ENCODE measurements at places on chromosomes 3 and 15.

DNA sequence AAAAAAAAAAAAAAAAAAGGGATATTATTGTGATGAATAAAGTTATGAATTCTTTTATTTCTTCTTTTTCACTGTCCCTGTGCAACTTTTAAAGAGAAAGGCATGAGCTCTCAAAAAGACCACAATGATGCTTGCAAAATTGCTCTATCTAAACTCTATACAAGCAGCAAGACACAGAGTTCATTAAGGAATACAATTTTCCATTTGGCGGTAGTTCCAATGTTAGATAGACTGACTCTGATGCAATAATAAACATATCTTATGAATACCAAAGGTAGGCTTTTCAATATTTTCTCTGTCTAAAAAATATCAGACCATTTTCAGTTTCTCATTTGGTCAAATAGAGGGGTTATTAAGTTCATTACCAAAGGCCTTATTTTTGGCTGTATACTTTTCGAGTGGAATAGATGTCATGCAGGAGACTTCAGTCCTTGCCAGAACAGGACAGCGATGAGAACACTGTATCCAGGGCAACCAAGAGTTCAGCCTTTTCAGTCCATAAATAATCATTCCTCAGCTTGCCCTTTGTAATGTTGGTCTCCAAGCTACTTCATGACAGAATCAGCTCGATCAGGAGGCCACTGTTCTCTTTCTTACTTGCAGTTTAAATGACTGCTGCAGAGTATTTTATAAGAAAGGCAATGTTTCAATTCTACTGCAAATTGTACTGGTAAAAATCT lies 162.9 kb upstream of the FAM3D start:
- peak; percentile 2 for DNase-seq

GRCh38 chr3:58620421-58620820 lies 43.2 kb upstream of the FAM107A start:
- no peak for DNase-seq

DNA sequence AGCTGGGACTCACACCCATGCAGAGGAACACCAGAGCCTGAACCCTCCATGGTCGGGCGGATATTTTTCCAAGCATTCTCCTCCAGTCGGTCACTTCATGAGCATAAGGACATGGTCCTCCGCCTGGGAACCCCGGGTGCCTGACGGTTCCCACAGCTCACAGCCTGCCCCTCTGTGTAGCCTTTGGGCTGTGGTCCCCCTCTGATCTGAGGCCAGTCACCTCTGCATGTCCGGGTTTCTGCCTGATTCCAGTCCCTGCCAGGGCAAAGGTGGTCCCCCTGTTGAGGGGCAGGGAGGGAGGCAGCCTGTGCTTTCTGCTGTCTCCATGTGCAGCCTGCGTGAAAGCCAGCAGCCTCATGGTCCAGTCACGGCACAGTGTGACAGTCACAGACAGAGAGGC lies 76.6 kb upstream of the KLF13 start:
- DNase-seq, result no peak

GRCh38 chr3:13189639-13190377 lies 116.6 kb upstream of the IQSEC1 start:
- DNase-seq, result peak; percentile 20

DNA sequence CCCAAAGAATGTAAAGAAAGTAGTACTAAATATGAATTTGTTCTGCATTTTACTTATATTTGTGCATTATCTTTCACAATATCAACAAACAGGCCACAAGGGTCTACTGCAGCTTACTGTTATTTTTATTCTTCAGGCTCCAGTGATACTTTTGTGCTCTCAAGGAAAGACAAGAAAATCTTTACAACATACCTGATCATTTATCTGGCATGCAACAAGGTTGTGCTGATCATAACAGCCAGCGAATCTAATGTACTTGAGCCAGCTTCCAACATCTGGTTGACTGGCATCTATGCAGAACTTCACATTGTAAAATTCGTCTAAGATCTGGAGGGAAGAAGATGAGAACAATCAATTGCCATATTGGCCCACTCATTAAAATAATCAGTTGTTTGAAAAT lies 520.0 kb downstream of the MECOM start:
- no peak for DNase-seq

- no peak for DNase-seq
Measured at GRCh38 chr3:16498130-16498890, 15.2 kb downstream of the RFTN1 start.

DNA sequence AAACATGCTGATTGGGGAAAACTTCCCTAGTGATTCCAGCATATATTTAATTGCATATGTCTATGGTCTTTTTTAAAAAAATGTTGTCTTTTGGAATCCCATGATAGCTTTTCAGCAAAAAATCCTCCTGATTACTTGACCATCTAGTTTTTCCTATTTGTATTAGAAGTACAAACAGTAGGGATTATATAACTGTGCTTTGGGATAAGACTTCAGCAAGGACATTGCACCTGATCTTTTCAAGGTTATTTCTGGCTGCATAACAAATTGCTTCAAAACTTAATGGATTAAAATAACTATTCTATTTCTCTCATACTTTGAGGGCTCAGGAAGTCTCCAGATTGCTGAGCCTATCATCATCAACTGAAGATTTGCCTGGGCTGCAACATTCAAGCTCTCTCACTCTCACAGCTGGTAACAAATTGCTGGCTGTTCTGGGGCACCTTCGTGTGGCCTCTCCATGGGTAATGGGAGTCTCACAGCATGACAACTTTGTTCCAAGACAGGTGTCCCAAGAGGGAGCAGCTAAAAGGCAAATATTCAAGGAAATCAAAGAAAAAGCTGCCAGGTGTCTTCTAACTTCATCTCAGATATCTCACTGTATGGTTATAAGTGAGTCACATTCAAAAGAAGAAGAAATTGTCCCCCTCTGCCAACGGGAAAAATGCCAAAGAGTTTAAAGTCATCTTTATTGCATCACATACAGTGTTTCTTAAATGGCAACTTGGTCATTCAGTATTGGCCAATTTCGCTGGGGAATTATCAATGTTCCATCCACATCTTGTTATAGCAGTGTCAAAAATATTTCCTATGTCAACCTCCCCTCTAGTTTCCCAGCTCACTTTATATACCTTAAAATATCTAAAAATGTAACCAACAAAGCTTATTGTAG lies 644.5 kb upstream of the GRM7 start:
- no peak for DNase-seq

GRCh38 chr3:57556459-57557084 lies 498 bp downstream of the PDE12 start:
- DNase-seq, result peak; percentile 32

- DNase-seq, result no peak
Measured at GRCh38 chr15:66130496-66131034, 123.0 kb downstream of the MEGF11 start.

GRCh38 chr3:15064835-15065549 lies at the start of gene MRPS25:
TSS of gene MRPS25 (minus strand) at chr3:15065315. CDS start at chr3:15065194, 121 bp downstream.
- peak; percentile 93 for DNase-seq

DNA sequence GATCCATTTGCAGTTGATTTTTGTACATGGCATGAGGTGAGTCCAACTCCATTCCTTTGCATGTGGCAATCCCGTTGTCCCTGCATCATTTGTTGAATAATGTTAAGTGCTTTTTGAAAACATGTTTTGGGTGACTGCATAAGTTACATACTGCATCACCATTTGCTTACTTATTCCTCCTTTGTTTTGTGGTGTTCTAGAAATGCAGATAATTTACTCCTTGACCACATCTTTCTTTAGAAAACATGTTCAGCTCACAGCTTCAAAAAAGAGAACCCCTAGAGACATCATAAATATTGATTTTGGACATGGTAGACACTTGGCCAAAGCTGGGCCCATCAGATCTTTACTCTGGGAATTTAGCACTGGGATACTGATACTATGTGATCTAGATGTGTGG lies 135.3 kb upstream of the DAZL start:
- no peak for DNase-seq

DNA sequence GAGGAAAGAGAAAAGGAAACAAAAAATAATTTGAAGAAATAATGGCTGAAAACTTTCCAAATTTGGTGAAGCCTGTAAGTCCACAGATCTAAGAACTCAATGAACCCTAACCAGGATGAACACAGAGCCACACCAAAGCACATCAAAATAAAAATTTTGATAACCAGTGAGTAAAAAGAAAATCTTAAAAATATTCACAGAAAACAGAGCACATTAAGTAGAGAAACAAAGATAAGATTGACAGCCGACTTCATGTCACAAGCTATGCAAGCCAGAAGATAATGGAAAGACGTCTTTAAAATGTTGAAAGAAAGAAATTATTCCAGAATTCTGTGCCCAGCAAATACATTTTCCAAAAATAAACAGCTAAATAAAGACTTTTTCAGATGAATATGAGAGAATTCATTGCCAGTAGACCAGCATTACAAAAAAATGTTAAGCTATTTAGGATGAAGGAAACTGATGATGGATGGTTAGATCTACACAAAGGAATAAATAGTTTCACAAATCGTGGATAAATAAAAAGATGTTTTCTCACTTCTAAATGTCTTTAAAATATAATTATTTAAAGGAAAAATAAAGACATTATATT lies 140.2 kb upstream of the SKOR1 start:
- peak; percentile 63 for DNase-seq

- DNase-seq, result peak; percentile 3
Measured at GRCh38 chr3:36840453-36840921, 76.1 kb upstream of the DCLK3 start.

DNA sequence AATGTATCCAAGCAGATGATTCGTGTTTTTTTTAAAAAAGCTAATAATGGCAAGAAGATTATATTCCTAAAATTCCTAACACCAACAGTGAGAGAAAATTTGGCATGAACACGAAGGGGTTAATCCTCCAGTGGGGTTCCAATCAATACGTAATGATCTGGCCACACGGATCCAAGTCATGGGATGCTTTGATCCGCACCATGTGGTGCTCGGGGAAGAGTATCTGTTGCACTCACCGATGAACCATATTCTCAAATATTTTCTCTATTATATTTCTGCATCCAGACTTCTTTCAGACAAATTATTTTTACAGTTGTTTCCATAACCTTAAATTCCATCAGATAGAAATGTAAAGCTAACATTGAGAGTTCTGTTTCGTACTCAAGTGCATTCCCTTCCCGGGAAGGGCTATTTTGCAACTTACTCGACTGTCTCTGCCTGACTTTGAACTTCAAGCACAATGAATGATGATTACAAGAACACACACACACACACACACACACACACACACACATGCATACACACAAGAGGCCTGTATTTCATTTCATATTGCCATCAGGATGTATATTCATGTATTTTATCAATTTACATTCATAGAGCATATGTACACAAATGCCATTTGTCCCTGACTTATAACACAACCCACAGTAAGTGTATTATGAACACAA lies 567.2 kb downstream of the FOXP1 start:
- DNase-seq, result peak; percentile 36

DNA sequence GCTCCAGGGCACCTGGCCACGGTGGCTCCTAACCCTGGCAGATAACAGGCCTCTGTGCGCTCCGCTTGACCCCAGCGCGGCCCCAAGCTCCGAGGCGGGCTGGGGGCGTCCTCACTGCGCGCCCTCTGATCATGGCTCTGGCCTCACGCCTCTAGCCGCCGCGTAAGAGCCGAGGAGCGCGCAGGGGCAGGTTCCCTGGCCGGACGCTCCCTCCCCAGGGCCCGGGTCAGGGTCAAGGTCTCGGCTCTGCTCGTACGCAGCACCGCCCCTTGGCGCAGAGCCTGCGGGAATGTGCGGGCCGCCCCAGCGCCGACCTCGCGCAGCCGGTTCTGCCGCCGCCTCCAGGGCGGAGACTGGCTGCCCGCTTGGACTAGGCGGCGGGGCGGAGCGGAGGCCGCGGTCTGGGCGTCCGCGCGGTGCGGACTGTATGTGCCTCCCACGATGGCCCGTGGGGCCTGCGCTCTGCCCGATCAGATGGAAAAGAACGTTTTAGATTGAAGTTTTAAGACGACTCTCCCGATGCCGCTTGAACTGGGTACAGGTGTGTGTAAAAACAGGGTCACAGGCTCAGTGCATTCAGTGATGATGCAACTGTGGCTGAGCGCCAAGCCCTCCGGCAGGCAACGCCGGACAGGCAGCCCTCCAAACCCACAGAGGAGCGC lies 40.8 kb downstream of the CHST14 start:
- DNase-seq, result peak; percentile 29

GRCh38 chr3:114108137-114108536 lies 51.6 kb downstream of the QTRT2 start:
- no peak for DNase-seq

DNA sequence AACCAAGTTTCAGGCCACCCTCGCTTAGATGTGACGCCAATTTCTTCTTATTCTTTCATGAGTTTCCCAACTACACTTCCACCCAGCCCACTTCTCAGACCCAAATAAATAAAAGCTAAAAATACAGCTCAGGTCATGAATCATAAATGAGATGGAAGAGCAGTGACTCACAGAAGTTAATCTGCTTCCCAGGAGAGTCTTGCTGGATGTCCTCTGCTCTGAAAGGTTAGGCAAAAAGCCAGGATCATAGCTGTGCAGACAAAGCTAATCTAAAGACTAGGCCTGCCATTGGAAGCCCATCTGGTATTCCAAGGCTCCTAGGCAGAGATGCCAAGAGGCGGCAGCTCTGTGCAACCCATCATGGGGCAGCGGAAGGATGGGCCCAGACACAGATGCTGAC lies 24.1 kb downstream of the SHC4 start:
- DNase-seq, result peak; percentile 97

- no peak for DNase-seq
Measured at GRCh38 chr3:165827883-165828282, 9.3 kb downstream of the BCHE start.

GRCh38 chr3:178095522-178095921 lies 440.7 kb upstream of the KCNMB2 start:
- DNase-seq, result no peak

DNA sequence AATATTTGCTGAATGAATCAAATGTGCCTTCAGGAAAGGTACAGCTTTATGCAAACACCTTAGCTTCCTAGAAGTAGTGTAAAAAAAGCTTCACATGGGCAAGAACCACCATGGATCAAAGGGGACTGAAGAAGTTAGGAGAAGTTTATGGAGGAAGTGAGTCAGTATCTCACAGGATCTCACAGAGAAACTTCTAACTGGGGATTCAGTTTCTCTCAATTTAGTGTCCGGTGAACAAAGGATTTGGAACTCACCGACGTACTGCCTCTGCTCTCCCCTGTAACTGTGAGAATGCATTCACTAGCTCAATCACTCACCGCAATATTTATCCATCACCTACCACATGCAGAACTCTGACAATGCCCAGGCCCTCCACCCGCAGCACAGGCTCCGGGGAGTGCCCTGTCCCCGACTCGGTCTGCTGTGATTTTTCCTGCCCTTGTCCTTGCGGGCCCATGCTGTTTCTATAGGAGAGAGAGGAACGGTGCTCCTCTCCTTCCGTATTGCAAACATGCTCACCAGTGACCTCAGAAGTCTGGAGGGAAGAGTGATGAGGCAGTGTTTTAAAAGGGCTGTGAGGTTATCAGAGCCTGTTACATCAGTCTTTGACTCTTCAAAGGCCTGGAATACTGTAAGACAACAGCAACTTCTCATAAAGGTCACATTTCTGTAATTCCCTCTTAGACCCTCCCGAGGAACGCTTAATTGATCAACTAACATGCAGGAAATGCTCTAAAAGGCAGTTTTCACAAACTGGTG lies 222.5 kb upstream of the ICE2 start:
- no peak for DNase-seq

GRCh38 chr3:174957551-174958001 lies 98.4 kb downstream of the NAALADL2 start:
- DNase-seq, result peak; percentile 22

Measured in fibroblast of pulmonary artery (primary cell).